ENCODE measurements at places on chromosomes 2 and 18. TPM values are rescaled to one million over a fixed set of nuclear protein-coding genes. Genes with fewer than 3 reads are reported as not detected.

SCN9A gene
- total RNA-seq, result 0.17 TPM

ITGB6 gene
- total RNA-seq, result not detected

TSGA10 gene
- total RNA-seq, result 8.6 TPM

THSD7B gene
- total RNA-seq, result not detected

HTR2B gene
- not detected for total RNA-seq

NT5C1B gene
- not detected for total RNA-seq

GRCh38 chr18:48553236-48553635 lies 14.4 kb downstream of the CTIF start:
- H3K27ac ChIP-seq, result no peak overlapping the region
- DNase-seq, result no peak
- H3K36me3 ChIP-seq, result no peaks in the 10 kb centered on the region
- no peaks in the 10 kb centered on the region for H3K4me1 ChIP-seq

- H3K4me1 ChIP-seq, result no peaks in the 10 kb centered on the region
- no peak overlapping the region for H3K4me3 ChIP-seq
Measured at GRCh38 chr2:120672526-120673204, 63.0 kb upstream of the GLI2 start.

- peaks cover 9% of the 10 kb centered on the region for H3K4me1 ChIP-seq
- no peak overlapping the region for H3K4me3 ChIP-seq
- H3K36me3 ChIP-seq, result no peaks in the 10 kb centered on the region
Measured at GRCh38 chr2:168434146-168434545, 21.9 kb upstream of the CERS6 start.

DNA sequence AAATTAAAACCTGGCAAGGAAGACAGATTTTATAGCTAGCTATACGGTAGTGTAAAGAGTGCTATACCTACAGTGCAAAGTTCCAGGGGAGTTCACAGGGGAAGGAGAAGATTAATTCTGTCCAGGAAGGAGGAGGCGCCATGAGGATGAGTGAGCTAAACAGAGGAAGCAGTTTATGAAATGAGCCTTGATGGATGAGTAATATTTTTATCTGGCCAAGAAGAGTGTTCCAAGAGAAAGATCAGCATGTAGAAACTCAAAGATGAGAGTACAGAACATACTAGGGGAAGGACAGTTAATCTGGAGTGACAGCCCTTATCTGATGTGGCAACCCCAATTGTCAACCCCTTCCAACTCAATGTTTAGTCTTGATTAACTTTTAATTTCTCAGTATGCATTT lies 54.8 kb downstream of the CDH20 start:
- no peak overlapping the region for H3K4me3 ChIP-seq
- H3K27ac ChIP-seq, result no peak overlapping the region
- H3K27me3 ChIP-seq, result no peaks in the 10 kb centered on the region
- no peak for DNase-seq
- no peaks in the 10 kb centered on the region for H3K4me1 ChIP-seq
- H3K36me3 ChIP-seq, result no peaks in the 10 kb centered on the region

GRCh38 chr2:75787532-75788132 lies 76.9 kb upstream of the GCFC2 start:
- peaks cover 2% of the 10 kb centered on the region for H3K27me3 ChIP-seq
- H3K4me3 ChIP-seq, result no peak overlapping the region
- no peak for DNase-seq
- H3K27ac ChIP-seq, result no peak overlapping the region
- H3K4me1 ChIP-seq, result no peaks in the 10 kb centered on the region
